ENCODE measurements at places on chromosomes 4 and X.

GRCh38 chr4:174265916-174266315, 17.6 kb downstream of the FBXO8 start:
- H3K4me3 ChIP-seq: no peak overlapping the region
- H3K27me3 ChIP-seq: no peaks in the 10 kb centered on the region
- H3K4me1 ChIP-seq: no peaks in the 10 kb centered on the region
- no peaks in the 10 kb centered on the region for H3K36me3 ChIP-seq
- H3K27ac ChIP-seq: no peak overlapping the region

DNA sequence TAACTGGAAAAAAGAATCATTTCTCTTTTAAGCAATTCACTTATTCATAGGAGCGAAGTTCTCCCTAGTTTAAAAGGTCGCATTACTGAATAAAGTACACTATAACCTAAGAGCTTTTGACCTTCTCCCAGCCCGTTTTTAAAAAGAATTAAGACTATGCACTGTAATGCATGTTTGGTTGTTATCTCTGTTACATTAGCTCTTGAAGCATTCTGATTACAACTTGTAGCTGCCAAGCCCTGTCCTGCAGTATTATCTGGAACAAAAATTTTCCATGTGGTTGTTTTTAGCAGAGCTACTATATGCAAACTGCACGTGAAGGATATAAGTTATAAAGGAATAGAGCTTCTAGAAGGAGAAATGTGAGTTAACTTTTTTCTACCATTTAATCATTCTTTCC, 8.1 kb downstream of the GAB1 start:
- peaks cover 13% of the 10 kb centered on the region for H3K4me1 ChIP-seq
- H3K27ac ChIP-seq: no peak overlapping the region

- no peak overlapping the region for H3K27ac ChIP-seq
- H3K27me3 ChIP-seq: no peaks in the 10 kb centered on the region
- H3K4me1 ChIP-seq: no peaks in the 10 kb centered on the region
- H3K36me3 ChIP-seq: no peaks in the 10 kb centered on the region
- DNase-seq: no peak
- no peak overlapping the region for H3K4me3 ChIP-seq
These were observed 15.3 kb upstream of the HPRT1 start for GRCh38 chrX:134444681-134445080.

DNA sequence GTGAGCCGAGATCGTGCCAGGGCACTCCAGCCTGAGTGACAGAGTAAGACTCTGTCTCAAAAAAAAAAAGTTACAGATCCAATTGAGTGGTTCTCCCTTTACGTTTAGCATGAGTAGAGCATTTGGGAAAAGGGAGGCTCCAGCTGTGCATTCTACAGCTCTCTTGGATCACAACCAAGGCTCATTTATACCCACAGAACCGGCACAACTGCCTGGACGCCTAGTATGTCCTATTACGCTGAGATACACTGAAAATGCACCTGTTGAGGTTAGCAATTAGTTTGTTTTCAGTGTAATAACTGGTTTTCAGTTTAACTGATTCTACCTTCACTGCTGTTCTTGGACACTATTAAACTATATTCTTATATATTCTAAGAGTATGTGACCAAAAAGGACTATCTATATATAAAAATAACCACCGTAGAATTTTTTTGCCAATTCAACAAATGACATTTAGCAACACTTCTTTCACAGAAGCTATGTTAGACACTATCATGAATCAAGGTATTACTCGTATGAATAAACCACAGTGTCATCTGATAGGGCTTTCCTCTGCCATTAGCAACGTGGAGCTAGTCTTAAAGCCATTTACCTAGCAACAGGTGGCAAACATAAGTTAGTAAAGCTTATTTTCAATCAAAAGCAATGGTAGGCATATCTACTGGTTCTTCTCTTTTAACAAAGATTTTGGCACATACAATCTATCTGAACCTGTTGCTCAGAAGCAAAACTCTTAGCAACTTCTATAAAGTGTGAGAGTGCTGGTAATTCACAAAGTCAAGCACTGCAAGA, 3.6 kb downstream of the OTUD4 start:
- peaks cover 22% of the 10 kb centered on the region for H3K4me1 ChIP-seq
- peak overlapping the region; percentile 90 for H3K27ac ChIP-seq
- DNase-seq: no peak
- H3K4me3 ChIP-seq: peak overlapping the region; percentile 94

DNA sequence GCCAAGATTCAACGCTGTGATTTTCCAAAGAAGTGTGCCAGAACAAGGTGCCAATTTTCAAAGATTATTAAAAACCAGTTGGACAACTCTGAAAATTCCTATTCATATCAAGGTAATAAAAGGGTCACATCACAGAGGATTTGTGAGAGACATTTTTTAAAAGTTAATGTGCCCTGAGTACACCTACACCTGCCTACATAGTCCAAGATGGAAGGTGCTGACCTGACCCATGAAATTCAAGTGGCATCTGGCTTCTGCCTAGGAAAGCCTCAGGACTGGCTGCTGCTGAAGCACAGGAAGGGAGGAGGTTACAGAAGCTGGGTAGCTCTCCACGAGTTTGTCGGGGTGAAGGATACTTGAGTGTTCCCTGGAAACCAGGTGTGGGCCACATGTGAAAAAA, 11.4 kb upstream of the ARSJ start:
- no peaks in the 10 kb centered on the region for H3K4me1 ChIP-seq
- H3K27ac ChIP-seq: no peak overlapping the region
- no peak for DNase-seq
- no peak overlapping the region for H3K4me3 ChIP-seq
- peaks cover 3% of the 10 kb centered on the region for H3K36me3 ChIP-seq

GRCh38 chr4:71130827-71131603, 137.6 kb downstream of the DCK start:
- H3K36me3 ChIP-seq: no peaks in the 10 kb centered on the region
- DNase-seq: no peak
- no peaks in the 10 kb centered on the region for H3K4me1 ChIP-seq
- H3K4me3 ChIP-seq: no peak overlapping the region
- H3K27ac ChIP-seq: no peak overlapping the region
- H3K27me3 ChIP-seq: peaks cover 5% of the 10 kb centered on the region

DNA sequence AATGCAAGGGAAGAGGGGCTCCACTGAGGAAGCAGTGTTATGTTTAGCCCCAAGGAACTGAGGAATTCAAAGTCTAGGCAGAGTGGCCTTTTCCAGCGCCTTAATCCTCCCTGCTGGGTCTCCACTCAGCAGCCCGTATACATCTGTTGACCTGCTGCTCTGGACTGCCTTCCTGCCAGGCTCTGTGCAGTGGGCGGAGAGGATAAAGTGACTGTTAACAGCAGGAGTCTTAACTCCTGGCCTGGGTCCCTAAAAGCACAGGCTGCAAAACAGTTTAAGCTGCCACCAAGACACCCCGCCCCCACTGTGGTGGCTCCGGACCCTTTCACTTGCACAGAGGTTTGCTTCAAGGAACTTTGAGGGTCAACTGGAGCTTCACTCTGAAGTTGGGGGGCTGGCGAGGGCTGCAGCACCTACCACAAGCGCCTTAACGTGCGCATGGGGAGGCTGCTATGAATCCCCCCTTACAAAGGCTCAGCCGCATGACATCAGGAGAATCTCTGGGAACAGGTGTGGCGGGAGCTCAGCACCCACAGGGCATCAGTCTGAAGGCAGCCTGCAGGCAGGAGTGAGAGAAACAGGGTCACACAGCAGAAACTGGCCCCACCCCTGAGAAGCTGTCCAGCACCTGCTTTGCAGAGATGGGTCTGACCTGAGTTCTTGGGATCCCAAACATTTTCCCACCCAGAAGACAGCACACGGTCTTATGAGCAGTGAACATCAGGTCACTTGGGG, 358.2 kb upstream of the GATB start:
- no peak overlapping the region for H3K27ac ChIP-seq
- peaks cover 8% of the 10 kb centered on the region for H3K27me3 ChIP-seq
- H3K4me3 ChIP-seq: no peak overlapping the region

DNA sequence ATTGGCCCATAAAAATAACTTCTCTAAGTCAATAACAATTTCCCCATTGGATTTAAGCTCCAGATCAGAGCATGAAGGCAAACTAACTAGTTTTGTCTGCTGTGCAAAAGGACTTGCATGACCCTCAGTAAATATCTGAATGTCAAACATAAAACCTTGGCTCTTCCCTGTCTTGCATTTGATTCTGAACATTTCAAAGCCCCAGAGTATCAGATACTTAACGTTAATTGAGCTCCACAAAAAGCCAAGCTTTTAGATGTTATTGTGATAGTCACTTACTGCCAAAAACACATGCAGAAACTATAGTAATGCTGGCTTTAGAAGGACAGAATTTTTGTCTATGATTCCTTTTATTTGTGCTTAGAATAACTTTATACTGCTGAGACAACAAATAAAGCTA, 664.2 kb downstream of the ADGRL3 start:
- no peaks in the 10 kb centered on the region for H3K4me1 ChIP-seq

DNA sequence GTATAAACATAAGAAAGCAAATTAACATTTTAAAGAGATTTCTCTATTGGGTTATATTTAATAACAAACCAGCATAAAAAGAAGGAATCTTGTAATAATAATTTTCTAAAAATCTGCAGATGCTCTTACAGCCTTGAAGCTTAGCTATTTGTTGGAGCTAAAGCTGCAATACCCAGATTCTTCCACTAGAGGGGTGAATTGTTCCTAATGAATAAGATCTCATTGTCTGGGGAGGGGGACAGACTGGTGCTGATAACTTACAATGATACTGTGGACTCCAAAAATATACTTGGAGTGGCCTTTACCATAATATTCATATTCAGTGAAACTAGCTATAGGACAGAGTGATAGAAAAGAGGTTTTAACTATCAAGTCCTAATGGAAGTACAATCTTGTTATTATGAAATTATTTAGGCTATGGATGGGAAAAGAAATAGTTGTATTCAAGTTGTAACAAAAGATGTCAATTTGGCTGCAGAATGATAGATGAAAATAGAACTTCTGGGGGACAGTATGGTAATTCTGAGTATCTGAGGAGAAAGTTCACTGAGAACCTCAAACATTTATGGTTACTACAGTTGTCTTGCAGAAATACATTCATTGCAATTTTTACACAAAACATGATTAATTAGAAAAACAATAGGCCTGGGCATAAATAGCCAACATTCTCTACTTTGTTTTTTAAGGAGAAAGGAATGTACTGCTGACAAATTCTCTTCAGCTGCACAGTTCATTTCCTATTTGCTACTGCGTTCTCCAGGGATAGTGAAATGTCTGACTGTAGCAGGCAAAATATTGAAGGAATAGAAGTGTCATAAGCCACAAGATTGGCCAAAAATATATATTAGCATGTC, 443.3 kb downstream of the GBA3 start:
- peak; percentile 43 for DNase-seq
- H3K27ac ChIP-seq: no peak overlapping the region
- H3K27me3 ChIP-seq: no peaks in the 10 kb centered on the region
- H3K4me3 ChIP-seq: no peak overlapping the region

GRCh38 chr4:6038711-6039110, 20.5 kb upstream of the C4orf50 start:
- no peaks in the 10 kb centered on the region for H3K36me3 ChIP-seq
- H3K27me3 ChIP-seq: peaks cover 12% of the 10 kb centered on the region
- no peak overlapping the region for H3K27ac ChIP-seq
- DNase-seq: no peak
- H3K4me3 ChIP-seq: no peak overlapping the region

GRCh38 chr4:174118171-174118570, 165.3 kb downstream of the FBXO8 start:
- no peak for DNase-seq
- H3K27me3 ChIP-seq: no peaks in the 10 kb centered on the region
